ENCODE measurements at places on chromosomes 5 and 9.

DNA sequence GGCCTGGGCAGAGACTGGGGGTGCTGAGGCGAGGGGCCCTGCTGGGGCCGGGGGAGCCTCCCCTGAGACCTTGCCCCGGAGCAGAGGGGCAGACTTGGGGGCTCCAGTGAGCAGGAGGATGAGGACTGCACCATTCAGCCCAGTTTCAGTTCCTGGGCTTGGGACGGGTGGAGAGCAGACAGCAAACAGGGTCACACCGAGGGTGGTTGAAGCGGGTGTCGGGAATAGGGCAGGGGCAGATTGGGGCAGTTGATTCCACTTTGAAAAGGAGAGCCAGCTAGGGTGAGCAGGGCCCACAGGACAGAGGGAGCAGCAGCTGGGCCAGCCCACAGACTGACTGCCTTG lies 4.5 kb downstream of the GRK6 start:
- no peak for DNase-seq

DNA sequence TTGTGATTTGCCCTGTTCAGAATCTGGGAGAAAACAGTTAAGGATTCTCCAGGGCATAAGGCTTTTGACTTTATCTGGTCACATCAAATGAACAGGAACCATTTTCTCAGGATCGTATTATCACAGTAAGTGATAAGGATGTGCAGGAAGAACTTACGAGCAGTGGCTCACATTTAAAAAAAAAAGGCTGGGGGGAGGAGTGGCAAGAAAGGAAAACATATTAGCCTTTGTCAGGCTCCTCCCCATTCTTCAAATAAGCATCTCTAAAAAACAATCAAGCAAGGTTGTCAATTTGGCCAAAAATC lies 234.3 kb upstream of the TMEM161B start:
- DNase-seq, result no peak

GRCh38 chr9:132293145-132293721 lies 61.6 kb downstream of the SETX start:
- no peak for DNase-seq

DNA sequence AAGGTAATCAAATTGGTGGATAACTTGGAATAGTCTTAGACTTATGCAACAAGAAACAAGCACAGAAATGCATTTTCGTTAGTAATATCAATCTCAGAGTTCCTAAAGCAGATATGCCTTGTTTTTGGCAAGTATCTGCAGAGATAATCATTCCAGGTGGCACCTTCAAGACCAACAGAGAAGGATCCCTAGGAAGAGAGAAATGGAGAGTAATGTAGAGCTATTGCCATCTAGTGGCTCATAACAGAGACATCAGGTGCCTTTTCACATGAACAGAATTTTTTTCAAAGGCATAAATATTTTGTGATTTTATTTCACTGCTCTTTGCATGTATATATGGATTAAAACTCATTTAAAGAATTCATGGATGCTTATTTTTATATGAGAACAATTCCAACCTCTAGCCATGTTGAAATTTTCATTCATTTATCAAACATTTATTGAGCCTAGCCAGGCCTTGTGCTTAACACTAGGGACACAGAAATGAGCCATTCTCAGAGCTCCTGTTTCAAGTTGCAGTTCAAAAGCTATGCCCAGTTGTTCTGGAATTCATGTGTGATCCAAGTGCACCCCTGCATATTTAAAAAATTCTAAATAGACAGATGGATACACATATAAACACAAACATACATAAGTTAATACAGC lies 117.5 kb upstream of the OR13F1 start:
- peak; percentile 29 for DNase-seq

GRCh38 chr5:109451146-109451545 lies 41.4 kb upstream of the PJA2 start:
- no peak for DNase-seq

GRCh38 chr9:91516777-91517176 lies 93.1 kb upstream of the NFIL3 start:
- DNase-seq, result no peak

All from fibroblast of gingiva (primary cell).